ENCODE measurements at places on chromosomes 3 and 15. TPM values are rescaled to one million over a fixed set of nuclear protein-coding genes. Genes with fewer than 3 reads are reported as not detected.

Gene PIGX
- total RNA-seq = 41.8 TPM

Gene CP
- 13.3 TPM for total RNA-seq

Gene TMC3
- total RNA-seq = not detected

Gene DCBLD2
- total RNA-seq = 52.3 TPM

Gene EXD1
- total RNA-seq = not detected

Gene AMOTL2
- total RNA-seq = 66.9 TPM

Gene GOLGA6L9
- 2.6 TPM for total RNA-seq

All from uterus (tissue), 4 donors.